ENCODE measurements at places on chromosomes 2 and 18.

- peak; percentile 86 for DNase-seq
Measured at GRCh38 chr2:231161877-231162329, 36.5 kb upstream of the ARMC9 start.

DNA sequence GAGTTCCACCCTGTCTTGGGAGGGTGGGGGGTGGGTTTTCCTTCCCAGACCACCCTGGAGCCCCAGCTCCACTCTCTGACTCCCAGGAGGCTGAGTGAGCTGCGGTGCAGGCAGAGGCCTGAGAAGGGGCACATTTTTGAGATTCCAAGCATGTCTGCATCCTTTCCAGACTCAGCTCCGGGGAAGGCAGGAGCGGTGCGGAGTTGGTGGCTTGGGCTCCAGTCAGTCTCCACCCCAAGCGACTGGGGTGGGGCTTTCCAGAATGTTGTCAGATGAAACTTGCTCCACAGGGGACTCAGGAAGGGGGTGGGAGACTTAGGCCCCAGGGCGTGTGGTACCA, 44.2 kb upstream of the HS6ST1 start:
- DNase-seq = no peak

GRCh38 chr18:44186001-44186400, 494.7 kb upstream of the SETBP1 start:
- no peak for DNase-seq

- DNase-seq = no peak
Measured at GRCh38 chr2:193824474-193824873, 1629.7 kb upstream of the TMEFF2 start.

DNA sequence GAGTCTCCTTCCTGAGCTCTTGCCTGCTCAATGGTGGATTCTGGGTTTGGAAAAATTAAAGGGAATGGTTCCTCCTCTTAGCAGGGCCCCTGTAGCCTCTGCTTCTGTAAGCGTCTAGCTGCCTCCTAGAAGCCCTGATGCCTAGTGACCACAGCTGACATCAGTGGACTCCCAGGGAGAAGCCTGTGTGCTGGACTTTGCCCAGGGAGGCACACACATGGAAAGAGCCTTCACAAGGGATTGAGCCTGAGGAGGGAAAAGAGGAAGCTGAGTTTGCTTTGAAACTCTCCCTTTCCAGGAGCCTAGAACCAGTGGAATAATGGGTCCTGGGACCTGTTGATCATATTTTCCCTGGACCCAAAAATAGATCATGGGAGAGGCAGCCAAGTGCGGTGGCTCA, 1.4 kb upstream of the CFAP65 start:
- no peak for DNase-seq
